Osteoblast (primary cell): ENCODE measurements at places on chromosomes 4 and X. TPM values are rescaled to one million over a fixed set of nuclear protein-coding genes. Genes with fewer than 3 reads are reported as not detected.

DNA sequence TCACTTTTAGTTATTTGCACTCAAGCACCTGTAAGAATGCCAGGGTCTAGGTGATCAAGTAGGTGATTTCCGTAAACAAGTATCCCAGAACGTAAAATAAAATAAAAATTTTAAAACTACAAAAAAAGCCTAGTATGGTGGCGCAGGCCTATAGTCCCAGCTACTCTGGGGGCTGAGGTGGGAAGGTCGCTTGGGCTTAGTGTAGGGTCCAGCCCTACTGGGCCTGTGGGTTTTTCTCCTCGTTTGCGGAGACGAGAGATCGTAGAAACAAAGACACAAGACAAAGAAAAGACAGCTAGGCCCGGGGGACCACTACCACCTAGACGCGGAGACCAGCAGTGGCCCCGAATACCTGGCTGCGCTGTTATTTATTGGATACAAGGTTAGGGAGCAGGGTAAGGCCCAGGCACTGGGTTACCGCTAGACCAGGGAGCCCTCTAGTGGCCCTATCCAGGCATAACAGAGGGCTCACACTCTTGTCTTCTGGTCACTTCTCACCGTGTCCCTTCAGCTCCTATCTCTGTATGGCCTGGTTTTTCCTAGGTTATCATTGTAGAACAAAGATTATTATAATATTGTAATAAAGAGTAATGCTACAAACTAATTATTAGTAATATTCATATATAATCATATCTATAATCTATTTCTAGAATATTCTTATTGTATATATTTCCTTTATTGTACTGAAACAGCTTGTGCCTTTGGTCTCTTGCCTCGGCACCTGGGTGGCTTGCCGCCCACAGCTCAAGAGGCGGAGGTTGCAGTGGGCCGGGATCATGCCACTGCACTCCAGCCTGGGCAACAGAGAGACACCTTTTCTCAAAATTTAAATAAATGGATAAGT, 38.4 kb downstream of the SAGE1 start:
- no peaks in the 10 kb centered on the region for H3K36me3 ChIP-seq
- H3K4me3 ChIP-seq = no peak overlapping the region
- H3K4me1 ChIP-seq = no peaks in the 10 kb centered on the region
- no peak for DNase-seq

DNA sequence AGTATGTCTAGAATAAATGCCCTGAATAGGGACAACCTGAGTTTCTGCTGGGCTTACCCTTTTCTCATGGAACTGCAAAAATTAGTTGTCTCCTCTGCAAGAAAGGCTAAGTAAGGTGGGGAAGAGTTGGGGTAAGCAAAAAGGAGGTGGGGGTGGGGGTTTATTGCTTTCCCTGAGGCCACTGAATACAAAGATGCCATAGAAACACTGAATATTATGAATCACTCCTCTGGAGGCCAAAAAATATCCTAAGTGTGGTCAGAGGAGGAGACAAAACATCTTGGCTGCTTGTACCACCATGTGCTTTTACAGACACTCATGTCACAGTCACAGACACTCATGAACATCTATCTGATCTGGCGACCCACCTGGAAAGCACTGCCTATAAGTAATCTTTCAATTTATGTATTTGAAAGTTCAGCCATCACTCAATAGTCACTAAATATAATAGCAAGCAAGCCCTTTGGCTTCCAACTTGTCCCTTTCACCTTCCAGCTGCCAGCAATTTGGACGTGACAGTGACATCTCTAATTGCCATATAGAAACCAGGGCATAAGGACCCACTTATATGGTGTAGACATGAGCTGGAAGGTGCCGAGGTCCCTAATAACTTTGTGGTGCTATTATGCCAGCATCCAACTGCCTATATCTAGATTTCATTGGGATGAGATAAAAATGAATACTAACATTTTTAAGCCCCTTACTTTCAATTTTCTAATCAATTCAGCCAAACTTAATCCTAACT, 122.7 kb upstream of the CBR4 start:
- no peak overlapping the region for H3K4me3 ChIP-seq
- no peaks in the 10 kb centered on the region for H3K27me3 ChIP-seq
- peaks cover 29% of the 10 kb centered on the region for H3K4me1 ChIP-seq

DNA sequence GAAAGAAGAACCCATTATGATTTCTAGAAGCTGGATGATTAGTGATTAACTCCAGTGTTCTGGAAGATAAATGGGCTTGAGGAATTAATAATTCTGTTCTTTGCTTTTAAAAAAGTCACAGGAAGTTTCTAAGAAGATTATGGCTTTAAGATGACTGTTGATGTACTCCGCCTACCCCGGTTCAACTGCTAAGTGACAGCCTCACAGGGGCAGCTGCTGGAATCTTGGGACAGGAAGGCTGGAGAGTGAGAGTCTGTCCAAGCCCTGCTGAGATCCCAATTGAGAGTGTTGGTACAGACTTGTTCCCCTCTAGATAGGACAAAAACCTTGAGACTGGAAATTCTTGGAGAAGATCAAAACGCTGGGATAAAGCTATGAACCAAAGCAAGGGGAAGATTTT, 37.3 kb downstream of the NPY1R start:
- H3K4me1 ChIP-seq = no peaks in the 10 kb centered on the region
- H3K4me3 ChIP-seq = no peak overlapping the region
- H3K27me3 ChIP-seq = no peaks in the 10 kb centered on the region
- H3K27ac ChIP-seq = no peak overlapping the region
- H3K36me3 ChIP-seq = no peaks in the 10 kb centered on the region

The SLC10A4 gene
- not detected in 2 replicates for total RNA-seq

The CXCL10 gene
- not detected in 2 replicates for total RNA-seq
